ENCODE measurements at places on chromosomes 1 and 21.

DNA sequence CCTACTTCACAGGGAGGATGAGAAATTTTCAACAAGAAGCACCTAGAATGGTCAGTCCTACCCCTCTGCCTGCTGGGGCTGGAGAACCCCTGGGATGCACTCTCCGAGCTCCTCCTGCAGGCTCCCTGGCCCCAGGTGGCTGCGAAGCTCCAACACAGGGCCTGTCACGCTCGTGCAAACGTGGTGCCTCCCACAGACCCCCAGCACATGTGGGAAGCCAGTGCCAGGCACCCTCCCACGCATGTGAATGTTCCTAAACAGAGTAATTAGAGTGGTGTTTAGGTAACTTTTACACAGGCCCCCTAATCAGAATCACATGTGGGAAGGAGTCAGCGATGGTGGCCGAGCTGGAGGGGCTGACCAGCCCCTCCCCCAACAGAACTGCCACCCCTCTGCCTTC, 28.4 kb downstream of the GLIS1 start:
- no peak for DNase-seq

DNA sequence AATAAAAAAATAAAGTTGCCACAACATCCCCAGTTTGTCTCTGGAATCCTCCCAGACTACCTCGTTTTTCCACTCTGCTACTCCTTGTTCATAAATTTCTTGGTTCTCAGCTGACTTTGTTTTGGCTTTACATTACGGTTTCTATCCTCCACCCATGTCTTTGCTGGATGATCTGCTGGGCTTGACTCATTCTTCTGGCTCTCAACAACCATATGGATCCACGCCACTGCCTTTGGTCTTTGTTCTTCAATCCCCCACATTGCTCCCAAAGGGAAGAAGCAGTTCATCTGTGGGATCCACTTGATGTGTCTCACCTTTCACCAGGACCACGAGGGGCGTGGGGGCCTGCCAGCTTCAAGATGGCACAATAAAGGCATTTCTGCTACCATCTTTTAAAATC, 67.1 kb upstream of the NBL1 start:
- no peak for DNase-seq

GRCh38 chr1:64172458-64172983, 30.9 kb upstream of the UBE2U start:
- DNase-seq: no peak

DNA sequence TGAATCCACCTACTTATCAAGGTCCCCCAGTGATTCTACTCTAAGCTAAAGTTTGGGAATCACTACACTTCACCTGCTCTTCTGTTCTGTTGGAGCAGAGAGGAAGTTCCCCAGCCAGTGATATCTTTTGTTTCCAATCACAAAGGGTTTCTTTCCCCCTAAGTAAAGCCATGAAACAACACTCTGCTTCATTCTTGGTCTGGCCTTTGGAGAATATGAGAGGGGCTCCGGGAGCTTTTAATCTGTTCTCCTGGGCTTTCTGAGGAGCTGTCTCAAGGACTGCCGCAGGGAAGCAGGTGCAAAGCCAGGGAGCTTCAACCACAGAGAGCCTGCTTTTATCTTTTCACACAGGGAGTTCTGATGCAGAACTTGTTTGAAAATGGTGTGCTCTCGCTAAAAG, 10.1 kb upstream of the SLAMF9 start:
- no peak for DNase-seq

- no peak for DNase-seq
These were observed 15.7 kb upstream of the IGSF21 start for GRCh38 chr1:18091660-18092446.

GRCh38 chr21:28671549-28672195, 321.0 kb downstream of the LTN1 start:
- DNase-seq: no peak

GRCh38 chr1:79773385-79773784, 766.9 kb upstream of the ADGRL4 start:
- DNase-seq: no peak

DNA sequence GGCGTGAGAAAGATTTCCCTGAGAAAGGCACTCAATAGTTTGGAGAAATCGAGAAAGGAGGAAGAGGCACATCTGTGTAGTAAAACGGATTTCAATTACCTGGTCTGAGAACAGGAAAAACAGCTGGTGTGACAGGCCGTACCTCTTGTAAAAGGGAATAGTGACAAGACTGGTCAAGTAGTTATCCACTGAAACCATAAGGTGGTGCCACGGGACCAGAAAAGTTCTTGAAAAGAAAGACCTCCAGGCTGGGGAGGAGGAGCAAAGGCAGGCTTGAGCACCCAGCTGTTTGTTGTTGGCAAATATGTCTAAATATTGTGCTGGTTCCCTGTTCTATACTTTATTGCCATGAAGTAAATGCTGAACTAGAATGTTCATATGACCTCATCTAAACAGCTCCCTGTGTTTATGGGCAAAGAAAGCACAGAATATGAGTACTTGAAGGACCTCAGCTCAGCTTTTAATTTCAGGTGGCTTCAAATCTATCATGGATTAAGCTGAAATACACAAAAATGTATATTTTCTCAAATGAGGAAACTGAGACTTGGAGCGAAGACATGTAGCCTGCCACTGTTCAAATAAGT, 4.0 kb downstream of the HAO2 start:
- no peak for DNase-seq

- no peak for DNase-seq
These were observed 36.1 kb upstream of the PRKACB start for GRCh38 chr1:84107955-84108354.

DNA sequence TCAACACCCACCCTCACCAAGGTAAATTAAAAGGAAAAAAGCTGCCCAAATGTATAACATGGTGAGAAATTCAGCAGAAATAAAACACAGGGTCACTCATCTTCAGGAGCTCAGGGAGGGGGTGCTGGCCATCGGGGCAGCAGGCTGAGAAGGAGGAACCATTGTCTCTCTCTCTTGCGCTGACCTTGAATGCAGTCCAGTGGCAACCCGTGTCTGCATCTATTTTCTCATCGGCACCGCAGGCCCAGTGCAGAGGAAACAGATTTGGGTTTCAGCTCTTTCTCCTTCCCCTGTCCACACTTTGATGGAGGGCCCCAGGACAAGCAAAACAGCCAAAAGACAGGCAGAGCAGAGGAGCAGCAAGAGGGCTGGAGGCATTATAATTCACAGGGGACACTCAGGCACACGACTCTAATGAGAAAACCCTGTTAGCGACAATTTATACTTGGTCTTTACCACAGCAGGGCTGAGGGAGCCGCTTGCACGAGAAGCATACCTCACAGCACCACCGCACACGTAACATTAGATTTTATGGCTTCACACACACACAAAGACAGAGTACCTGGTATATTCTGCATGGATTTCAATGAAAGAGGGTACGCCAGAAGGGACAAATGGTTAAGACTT, 18.6 kb downstream of the MKNK1 start:
- no peak for DNase-seq

- no peak for DNase-seq
These were observed 609.1 kb downstream of the PTPRC start for GRCh38 chr1:199247891-199248290.

- DNase-seq: no peak
These were observed 15.7 kb downstream of the EPHX1 start for GRCh38 chr1:225825607-225826007.

GRCh38 chr1:234840843-234841242, 230.9 kb upstream of the IRF2BP2 start:
- DNase-seq: no peak

DNA sequence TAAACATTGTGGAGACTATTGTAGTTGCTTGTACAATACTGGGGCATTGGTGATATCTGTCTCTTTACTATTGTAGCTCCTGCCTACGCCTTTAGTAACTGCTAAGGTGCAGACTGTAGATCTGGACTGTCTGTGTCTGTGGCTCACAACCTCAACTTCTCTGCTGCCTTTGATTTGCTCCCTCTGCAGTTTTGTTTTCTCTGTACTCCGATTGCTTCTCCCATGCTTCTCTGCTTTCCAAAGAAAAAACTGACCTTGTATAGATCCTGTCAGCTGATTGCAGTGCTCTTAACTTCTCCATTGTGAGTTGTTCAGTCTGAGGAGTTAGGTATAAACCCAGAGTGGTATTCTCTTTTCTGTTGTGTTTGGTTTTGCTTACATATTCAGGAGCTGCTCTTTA, 15.3 kb downstream of the MAGI3 start:
- DNase-seq: no peak

DNA sequence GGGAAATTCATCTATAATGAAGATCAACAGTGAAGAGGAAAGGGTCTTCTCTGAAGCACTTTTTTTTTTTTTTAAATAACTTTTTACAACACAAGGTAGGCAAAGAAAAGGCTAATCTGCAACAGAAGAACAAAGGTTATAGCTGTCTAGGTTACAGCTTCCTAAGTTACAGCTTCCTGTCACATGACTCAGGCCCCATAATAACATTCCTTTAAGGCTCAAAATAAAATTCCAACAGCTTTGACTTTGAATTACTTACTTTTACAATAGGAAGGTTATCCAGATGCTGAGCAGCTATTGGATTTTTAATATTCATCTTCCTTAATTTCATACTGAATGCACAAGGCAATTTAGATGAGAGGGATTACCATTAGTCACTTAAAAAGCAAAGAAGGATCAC, 40.4 kb upstream of the TMEM61 start:
- no peak for DNase-seq

DNA sequence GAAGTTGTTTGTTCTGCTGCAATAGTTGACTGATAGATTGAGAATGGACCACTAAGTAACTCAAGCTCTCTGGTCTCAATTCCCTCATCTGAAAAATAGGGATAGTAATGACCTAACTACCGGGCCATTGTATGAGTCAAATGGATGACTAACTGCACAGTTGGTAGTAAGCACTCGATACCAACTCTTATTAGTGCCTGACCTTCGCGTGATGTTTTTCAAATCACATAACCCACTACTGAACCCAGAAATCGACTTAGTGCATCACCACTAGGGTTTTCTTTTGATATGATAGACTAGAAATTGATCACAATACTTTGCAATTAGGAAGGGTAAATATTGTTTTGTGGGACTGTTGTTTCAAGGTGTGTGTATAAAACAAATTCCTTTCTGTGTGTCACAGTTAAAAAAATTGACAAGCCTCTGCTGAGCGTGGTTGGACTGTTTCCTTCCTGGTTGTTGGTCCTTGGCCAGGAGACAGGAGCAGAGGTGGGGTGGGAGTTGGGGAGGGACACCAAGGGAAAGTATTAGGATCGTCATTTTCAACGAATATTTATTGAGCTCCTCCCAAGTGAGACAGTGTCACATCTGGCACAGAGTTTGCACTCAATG, 54.0 kb upstream of the LRP8 start:
- DNase-seq: no peak

DNA sequence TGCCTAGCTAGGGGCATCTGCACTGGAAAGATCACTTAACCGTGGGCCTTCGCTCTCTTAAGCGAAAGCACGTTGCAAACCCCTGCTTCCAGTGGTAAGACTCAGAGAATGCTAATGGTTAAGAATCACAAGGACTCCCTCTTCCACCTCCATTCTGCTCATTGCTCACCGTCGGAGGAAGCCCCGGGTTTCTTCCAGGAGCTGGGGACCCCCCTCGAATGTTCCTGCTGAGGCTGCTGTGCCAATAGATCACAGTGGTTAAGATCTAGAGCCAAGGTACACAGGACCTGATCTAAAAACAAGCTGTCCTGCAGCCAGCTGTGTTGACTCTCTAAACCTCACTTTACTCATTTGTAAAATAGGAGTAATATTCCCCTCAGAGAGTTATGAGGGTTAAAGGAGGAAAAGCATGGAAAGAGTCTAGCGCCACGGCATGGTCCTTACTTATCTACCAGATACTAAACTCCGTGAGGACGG, 765 bp downstream of the VAMP3 start:
- no peak for DNase-seq

DNA sequence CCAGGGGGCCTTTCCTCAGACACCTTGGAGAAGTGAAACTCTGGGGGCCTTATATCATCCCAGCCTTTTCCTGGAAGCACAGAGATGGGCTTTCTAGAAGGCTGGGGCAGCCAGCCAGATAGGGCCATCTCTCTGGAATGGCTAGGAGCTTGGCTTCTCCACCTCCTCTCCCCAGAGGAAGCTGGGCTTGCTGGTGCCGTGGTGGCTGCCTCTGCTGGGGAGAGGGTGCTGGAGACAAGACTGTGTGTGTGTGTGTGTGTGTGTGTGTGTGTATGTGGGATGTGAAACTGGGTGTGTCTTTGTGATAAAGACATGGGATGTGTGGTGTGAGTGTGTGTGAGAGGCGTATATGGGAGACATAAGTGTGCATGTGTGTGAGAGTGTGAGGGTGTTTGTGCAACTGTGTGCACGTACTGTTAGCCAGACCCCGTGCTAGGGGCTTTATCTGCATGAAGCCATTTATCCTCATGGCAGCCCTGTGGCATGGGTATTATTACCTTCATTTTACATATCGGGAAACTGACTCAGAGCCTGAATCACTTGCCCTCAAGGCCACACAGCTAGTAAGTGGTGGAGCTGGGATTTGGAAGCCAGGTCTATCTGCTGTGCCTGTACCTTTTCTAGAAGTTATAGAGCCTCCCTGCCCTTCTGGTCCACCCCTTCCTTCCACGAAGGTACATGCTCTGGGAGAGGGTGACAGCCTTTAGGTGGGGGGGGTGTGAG, 44.2 kb downstream of the PTPRU start:
- no peak for DNase-seq

DNA sequence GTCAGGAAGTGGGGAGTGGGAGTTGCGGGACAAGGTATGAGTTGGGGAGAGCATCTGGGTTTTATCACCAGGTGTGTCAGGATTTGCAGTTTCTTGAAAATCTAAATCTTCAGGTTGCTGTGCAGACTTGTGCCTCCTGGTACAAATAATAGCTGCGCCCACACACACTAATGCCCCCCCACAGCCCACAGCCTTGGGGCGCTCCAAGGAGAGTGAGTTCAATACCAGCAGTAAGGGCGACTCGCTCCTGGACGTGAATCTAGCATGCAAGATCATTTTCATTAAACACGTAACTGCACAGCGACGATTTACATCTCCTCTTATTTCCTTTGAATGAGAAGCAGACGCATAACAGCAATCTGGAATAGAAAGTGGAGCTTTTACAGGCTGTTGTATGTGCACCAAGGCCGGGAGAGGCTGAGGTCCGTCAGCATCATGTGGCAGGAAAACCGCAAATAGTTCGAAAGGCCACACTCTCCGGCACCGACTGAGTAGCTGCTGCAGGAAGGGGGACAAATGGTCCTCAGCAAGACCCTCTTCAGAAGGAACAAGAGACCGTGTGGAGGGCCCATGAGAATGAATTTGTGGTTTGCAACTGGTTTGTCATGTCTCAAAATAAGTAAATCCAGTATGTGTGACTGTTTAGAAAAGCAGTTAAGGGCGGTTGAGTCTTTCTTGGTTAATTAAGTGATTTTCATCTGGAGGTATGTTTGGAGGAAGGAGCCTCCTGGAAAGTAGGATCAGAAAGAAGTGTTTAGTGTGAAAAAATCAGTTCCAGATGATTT, 439.5 kb downstream of the SMYD3 start:
- DNase-seq: no peak

- DNase-seq: no peak
These were observed 14.4 kb downstream of the LMNA start for GRCh38 chr1:156128654-156129597.
